Activated T-cell treated with anti-CD3 and anti-CD28 coated beads, Interleukin-2, amount 50 U/mL, for 72 hours (primary cell): ENCODE measurements at places on chromosomes 5 and 9. TPM values are rescaled to one million over a fixed set of nuclear protein-coding genes. Genes with fewer than 3 reads are reported as not detected.

GRCh38 chr5:101534491-101535110, 631.5 kb upstream of the ST8SIA4 start:
- DNase-seq = no peak
- no peak overlapping the region for H3K4me3 ChIP-seq
- H3K27ac ChIP-seq = no peak overlapping the region
- no peaks in the 10 kb centered on the region for H3K36me3 ChIP-seq
- no peaks in the 10 kb centered on the region for H3K4me1 ChIP-seq

DNA sequence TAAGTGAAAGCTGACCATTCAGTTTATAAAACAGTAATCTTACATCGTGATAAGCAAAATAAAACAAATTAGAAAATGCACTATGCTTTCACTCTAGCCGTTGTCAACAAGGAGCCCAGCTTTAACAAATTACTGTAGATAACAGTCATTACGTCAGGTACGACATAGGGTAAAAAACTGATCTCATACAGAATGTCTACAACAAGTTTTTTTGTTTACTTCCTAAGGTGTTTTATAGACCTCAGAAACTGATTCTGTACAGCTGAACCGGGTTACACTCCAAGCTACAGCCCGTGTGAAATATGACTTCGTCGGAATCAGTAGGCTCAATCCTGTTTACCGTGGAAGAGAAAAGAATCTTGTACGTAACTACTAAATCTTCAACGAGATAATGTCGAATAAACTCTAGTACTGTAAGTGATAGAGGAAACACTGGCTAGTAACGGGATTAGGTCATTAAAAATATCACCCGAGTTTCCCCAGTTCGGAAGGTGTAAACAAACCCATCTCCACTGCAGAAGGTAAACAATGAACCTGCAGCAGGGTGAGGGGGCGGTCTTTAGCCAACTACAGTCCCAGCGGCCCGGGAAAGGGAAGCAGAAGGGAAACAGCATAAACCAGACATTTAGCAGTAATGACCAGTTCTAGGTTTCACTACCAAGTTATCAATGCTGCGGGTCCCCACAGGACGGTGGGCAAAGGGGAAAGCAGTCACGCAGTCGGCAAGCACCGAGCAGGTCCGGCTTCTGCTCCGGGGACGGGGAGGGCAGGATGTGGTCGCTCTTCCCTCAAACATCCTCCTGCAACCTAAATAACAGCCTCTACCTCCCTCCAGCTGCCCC, 1.1 kb downstream of the RICTOR start:
- DNase-seq = peak; percentile 81
- H3K4me3 ChIP-seq = peak overlapping the region; percentile 91

DNA sequence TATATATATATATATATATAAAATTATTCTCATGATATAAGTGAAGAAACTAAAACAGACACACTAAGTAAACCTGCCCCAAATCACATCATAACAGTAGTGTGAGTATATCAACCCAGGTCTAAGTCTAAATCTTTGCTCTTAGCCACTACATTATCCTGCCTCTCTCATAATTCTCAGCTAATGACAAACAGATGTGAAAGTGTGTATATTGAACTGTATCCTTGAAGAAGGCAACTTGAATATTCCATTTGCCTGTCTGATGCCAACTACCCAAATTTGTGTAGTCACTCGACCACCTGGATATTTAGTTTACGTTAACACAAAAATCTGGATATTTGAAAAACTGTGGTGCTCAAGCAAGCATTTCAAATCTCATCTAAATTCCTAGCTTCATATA, 97.4 kb downstream of the PPP2R2B start:
- H3K27ac ChIP-seq = no peak overlapping the region
- H3K27me3 ChIP-seq = no peaks in the 10 kb centered on the region
- no peak for DNase-seq
- no peaks in the 10 kb centered on the region for H3K36me3 ChIP-seq

DNA sequence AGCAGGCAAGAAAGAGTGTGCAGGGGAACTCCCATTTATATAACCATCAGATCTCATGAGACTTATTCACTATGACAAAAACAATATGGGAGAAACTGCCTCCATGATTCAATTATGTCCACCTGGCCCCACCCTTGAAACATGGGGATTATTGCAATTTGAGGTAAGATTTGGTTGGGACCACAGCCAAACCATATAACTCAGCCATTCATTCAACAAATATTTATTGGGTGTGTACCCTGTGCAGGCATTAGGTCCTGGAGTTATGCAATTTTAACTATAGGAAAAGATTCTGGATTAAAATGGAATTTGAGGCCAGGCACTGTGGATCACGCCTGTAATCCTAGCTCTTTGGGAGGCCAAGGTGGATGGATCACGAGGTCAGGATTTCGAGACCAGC, 124.2 kb upstream of the GAS1 start:
- no peak overlapping the region for H3K4me3 ChIP-seq
- no peaks in the 10 kb centered on the region for H3K4me1 ChIP-seq
- no peak overlapping the region for H3K27ac ChIP-seq
- DNase-seq = no peak

- no peaks in the 10 kb centered on the region for H3K4me1 ChIP-seq
- DNase-seq = no peak
- no peaks in the 10 kb centered on the region for H3K27me3 ChIP-seq
- no peaks in the 10 kb centered on the region for H3K36me3 ChIP-seq
- H3K4me3 ChIP-seq = no peak overlapping the region
- H3K27ac ChIP-seq = no peak overlapping the region
These were observed 229.9 kb upstream of the GRIN3A start for GRCh38 chr9:101968392-101968791.

DNA sequence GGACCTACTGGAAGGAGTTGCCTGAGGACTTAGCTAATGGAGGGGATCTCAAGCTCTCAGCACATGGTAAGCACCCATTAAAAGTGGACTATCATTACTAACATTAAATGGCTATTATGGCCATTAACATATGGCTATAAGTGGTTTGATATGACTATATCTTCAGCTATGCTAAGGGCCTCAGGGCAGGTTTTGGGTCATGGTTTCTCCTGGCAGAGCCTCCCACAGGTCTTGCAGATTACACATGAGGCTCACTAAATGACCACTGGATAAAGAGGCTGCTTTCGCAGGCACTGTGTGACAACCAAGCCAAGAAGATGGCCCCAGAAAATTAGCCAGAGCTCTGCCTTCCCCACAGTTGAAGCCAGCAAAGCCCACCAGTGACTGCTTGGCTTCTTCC, 15.4 kb downstream of the CCNJL start:
- H3K27me3 ChIP-seq = no peaks in the 10 kb centered on the region
- H3K36me3 ChIP-seq = no peaks in the 10 kb centered on the region
- H3K27ac ChIP-seq = no peak overlapping the region
- no peak for DNase-seq
- H3K4me1 ChIP-seq = no peaks in the 10 kb centered on the region

NME5 gene
- total RNA-seq = not detected

KIF12 gene
- not detected for total RNA-seq

MSX2 gene
- 0.38 TPM for total RNA-seq

CCL28 gene
- 15.2 TPM for total RNA-seq

PCDHGA7 gene
- total RNA-seq = 0.12 TPM

TAF11L10 gene
- total RNA-seq = not detected

C9orf50 gene
- 0.31 TPM for total RNA-seq

MELK gene
- total RNA-seq = 47.4 TPM
